Muscle of arm (tissue), 14 donors: ENCODE measurements at places on chromosomes 16 and 17.

DNA sequence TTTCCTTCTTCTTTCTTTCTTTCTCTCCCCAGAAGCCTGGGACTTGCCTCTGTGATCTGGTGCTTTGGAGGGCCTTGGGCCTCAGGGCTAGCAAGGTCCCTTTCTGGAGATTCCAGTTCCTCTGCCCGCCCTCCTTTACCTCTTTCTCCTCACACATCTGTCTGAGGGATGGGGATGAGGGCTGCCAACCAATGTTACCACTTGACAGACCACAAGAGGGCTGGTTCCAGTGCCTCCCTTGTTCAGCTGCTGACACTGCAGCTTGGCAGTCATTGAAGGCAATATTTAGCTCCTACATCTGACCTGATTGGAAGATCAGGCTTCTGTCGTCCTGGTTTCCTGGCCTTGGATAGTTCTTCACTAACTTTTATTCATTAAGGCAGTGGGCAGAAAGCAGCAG is 3.6 kb upstream of the ZNF652 start:
- DNase-seq: no peak

- no peak for DNase-seq
These were observed 52.3 kb downstream of the TOX3 start for GRCh38 chr16:52494621-52495020.

- no peak for DNase-seq
These were observed 78.3 kb downstream of the RMI2 start for GRCh38 chr16:11423315-11424117.

- no peak for DNase-seq
These were observed 392.2 kb downstream of the UTP18 start for GRCh38 chr17:51652529-51652928.

GRCh38 chr17:68886401-68886800 is 68.8 kb downstream of the ABCA8 start:
- no peak for DNase-seq

- DNase-seq: no peak
These were observed 22.9 kb upstream of the ZFPM1 start for GRCh38 chr16:88430185-88430523.
